A673 (cell line): ENCODE measurements at places on chromosomes 7 and 10.
A peak's percentile ranks its signal among the peaks of the same experiment; 100 is the strongest.

- no peak for DNase-seq
Observed at GRCh38 chr10:129531969-129532660, 65.1 kb downstream of the MGMT start.

DNA sequence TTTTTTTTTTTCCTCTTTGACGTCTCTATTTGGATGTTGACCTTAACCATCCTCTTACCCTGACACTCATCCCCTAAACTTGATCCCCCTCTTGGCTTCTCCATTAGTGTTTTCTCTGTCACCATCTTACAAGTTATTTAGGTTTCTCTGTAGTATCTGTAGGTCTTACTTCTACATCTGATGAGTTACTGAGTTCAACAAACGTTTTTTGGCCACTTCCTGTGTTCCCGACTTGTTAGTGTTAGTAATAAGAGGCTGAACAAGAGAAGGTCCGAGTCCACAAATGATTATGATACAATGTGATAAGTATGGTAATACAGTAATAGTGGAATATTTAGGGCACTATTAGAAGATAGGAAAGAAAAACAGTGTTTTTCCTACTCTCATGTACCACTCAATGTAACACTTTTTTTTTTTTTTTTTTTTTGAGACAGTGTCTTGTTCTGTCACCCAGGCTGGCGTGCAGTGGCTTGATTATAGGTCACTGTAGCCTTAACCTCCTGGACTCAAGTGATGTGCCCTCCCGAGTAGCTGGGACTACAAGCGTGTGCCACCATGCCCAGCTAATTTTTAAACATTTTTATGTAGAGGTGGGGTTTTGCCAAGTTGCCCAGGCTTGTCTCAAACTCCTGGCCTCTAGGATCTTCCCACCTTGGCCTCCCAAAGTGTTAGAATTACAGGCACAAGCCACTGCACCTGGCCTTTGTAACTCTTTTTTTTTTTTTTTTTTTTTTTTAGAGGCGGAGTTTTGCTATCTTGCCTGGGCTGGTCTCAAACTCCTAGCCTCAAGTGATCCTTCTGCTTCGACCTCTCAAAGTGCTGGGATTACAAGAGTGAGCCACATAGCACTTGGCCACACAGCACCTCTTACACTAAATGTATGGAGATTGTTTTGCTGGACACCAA, 12.5 kb downstream of the CCSER2 start:
- DNase-seq, result no peak

GRCh38 chr10:49187950-49188761, at the start of gene TMEM273:
TMEM273 (minus strand) TSS chr10:49188391; CDS start chr10:49188336, 55 bp downstream.
- no peak for DNase-seq

DNA sequence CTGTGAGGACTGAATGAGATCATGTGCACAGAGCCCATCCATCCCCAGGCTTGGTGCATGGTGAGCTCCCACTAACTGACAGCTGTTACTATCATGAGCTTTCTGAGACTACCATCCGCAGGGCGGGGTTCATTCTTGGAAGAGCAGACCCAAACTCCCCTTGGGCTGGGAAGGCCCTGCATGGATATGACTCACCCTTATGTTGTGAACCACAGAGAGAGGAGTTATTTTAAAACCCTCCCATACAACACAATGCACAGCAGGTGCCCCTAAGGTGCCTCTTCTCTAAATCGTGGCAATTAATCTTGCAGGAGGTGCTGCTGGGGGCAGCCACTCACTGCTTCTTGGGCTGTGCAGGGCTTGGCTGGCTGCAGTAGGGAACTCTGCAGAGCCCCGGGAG, 219.1 kb downstream of the GFRA1 start:
- DNase-seq, result no peak

DNA sequence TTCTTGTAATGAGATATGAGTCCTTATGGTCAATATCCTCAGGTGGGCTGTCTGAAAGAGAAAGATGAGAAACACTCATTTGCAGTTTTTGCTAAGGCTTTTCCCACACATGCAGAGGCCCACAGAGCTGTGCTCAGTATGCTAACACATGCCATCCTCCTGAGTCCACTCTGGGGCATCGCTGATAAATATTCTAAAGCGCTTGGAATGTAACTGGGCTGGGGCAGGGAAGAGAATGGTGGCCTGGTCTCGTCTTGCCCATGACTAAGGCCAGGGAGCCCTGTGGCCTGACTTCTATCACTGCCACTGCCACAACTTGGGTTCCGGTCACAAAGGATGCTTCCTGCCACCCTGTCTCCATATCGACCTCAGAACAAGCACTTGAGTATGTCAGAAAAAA, 199.7 kb upstream of the FRMD4A start:
- DNase-seq, result no peak

DNA sequence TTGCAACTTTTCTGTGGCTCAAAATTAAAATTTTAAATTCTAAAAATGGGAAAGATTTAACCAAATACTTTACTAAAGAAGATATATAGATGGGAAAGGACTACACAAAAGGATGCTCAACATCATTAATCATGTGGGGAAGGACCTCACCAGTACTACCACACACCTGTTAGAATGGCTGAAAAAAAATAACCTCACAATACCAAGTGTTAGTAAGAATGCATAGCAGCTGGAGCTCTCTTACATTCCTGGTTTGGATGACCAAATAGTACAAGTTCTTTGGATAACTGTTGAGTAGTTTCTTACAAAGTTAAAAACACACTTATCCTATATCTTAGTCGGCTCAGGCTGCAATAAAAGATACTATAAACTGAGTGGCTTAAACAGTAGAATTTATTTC, 33.9 kb downstream of the LIPJ start:
- no peak for DNase-seq

DNA sequence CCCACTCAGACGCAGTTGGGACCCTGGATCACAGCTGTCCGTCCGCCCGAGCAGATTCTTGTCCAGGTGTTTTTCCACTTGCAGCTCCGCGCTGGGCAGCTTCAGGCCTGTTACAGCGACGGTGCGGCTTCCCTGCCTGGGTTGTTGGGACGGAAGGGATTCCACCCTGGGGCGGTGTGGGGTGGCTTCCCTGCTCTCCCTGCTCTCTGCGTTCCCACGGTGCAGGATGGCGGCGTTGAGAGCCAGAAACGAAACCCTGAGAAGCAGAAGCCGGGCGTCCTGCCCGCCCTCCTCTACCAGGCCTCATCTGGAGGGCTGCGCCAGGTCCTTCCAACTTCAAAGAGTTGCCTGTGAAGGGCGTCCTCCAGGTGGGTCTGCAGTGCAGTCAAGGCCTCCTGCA, 194.4 kb downstream of the ADARB2 start:
- DNase-seq, result no peak

DNA sequence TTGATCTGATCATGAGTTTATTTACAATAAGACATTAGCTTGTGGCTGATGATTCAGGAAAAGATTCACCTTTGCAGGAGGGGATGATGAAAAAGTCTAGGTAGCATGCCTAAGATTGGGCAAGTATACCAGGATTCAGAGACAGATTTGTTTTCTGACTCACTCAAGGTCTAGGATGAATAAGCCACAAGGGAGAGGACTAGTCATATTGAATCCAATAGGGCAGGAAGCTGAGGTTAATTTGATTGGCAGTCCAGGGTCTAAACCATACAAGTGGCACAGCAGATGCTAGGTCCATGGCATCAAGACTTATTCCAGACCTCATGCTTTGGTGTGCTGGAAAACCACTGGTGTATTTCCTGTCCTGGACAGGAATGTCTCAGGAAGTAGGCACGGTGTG, 1133.4 kb downstream of the XPNPEP1 start:
- peak; percentile 22 for DNase-seq

DNA sequence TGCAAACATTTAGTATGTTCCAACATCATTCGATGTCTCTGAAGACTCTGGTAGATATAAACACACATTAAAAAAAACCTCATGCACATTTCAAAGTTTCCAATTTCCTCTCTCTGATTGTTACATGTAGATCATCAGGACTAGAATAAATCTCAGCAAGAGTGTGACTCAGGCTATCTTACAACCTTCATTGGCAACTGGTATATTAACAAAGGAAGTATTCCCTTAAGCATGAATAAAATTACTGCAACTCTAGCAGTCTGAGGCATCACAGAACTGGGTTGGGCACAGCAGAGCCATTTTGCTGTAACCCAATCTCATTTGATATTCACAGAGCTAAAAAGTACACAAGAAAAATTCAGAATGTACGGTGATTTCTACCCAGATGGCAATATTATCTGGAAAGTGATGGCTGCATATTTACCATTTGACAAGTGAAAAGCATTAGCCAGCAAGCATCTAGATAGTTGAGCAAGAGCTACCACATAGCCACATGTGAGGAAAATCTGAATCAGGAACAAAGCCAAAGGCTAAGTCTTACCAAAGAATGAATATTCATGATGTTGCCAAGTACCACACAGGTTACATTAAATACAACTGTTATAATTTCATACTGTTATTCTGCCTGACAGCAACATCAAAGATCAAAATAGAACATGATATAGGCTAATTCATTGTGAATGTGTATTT, 232.2 kb downstream of the CRPPA start:
- no peak for DNase-seq

DNA sequence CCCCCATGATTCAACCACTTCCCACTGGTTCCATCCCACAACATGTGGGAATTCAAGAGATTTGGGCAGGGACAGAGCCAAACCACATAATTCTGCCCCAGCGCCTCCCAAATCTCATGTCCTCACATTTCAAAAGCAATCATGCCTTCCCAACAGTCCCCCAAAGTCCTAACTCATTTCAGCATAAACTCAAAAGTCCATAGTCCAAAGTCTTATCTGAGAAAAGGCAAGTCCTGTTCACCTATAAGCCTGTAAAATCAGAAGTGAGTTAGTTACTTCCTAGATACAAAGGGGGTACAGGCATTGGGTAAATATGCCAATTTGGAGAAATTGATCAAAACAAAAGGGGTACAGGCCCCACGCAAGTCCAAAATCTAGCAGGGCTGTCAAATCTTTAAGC, 272.9 kb downstream of the MAGI2 start:
- no peak for DNase-seq
